Lower lobe of right lung (tissue), 2 donors: ENCODE measurements at places on chromosomes 3 and 15. TPM values are rescaled to one million over a fixed set of nuclear protein-coding genes. Genes with fewer than 3 reads are reported as not detected.
A peak's percentile ranks its signal among the peaks of the same experiment; 100 is the strongest.

LRRIQ4 gene
- not detected for total RNA-seq

LDHAL6B gene
- total RNA-seq = not detected

SLCO2A1 gene
- 204 TPM for total RNA-seq

- no peaks in the 10 kb centered on the region for H3K27me3 ChIP-seq
- H3K27ac ChIP-seq = no peak overlapping the region
- no peak overlapping the region for H3K4me3 ChIP-seq
- no peaks in the 10 kb centered on the region for H3K36me3 ChIP-seq
- peaks cover 31% of the 10 kb centered on the region for H3K4me1 ChIP-seq
Observed at GRCh38 chr3:152359385-152360248, 90.9 kb downstream of the MBNL1 start.

DNA sequence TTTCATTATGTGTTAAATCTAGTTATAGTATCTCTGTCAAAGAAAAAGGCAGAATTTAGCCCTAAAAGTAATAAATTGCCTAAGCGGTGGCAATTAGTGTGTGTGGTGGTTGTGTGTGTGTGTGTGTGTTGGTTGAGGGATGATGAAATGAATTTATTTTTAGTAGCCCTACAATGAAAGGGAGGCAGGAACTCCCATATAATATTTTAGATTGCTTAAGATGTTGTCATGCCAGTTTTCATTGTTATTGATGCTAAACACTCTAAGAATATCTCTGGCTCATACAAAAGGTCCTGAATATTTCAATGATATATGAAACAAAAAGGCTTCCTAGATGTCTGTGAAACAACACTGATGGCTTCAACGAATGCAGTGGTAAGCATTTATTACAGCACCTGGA is 140.6 kb upstream of the TBC1D5 start:
- no peaks in the 10 kb centered on the region for H3K36me3 ChIP-seq
- no peaks in the 10 kb centered on the region for H3K27me3 ChIP-seq
- no peak for DNase-seq
- no peaks in the 10 kb centered on the region for H3K4me1 ChIP-seq
- H3K27ac ChIP-seq = no peak overlapping the region

DNA sequence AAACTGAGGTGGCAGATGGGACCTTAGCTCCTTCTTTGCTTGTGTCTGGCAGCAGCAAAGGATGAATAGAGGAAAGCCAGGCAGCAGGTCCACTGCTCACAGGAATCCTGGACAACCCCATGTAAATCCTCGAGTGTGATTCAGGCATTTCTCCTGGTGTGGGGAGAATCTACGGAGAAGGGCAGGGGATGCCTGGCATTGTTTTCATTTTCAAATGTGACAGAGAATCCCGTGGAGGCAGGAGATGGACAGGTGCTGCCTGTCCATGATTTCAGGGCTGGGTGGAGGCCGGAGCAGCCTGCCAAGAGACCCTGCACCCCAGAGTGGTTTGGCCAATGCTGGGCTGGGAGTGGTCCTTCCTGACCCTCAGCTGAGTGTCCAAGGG is 1.7 kb downstream of the HRH1 start:
- DNase-seq = no peak
- H3K4me1 ChIP-seq = peaks cover 24% of the 10 kb centered on the region
- H3K4me3 ChIP-seq = peak overlapping the region; percentile 63
- H3K27ac ChIP-seq = no peak overlapping the region

GRCh38 chr15:69224383-69224782 is 63.9 kb downstream of the GLCE start:
- no peak for DNase-seq
- H3K4me1 ChIP-seq = no peaks in the 10 kb centered on the region
- H3K4me3 ChIP-seq = no peak overlapping the region
- H3K27me3 ChIP-seq = no peaks in the 10 kb centered on the region
- H3K36me3 ChIP-seq = no peaks in the 10 kb centered on the region

- H3K36me3 ChIP-seq = no peaks in the 10 kb centered on the region
- H3K27ac ChIP-seq = no peak overlapping the region
- no peaks in the 10 kb centered on the region for H3K4me1 ChIP-seq
- DNase-seq = no peak
- peaks cover 25% of the 10 kb centered on the region for H3K27me3 ChIP-seq
- H3K4me3 ChIP-seq = no peak overlapping the region
Observed at GRCh38 chr3:38641461-38642110, 7.9 kb downstream of the SCN5A start.

DNA sequence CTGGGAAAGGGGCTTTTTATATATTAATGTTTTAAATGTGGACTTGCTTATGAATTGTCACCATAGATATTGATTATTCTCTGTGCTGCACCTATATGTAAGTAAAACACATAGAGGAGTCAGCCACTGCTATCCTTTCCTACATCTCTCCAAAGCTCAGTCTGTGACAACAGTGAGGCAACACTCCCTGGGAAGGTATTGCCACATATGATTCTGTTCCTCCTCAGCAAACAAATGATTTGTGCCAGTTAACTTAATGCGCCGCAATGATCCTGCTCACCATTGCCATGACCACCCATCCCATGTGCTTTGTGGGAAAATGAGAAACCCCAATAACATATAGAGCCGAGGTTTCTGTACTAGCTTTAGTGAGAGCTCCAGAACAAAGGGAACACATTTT is 75.1 kb upstream of the FBN1 start:
- H3K27me3 ChIP-seq = no peaks in the 10 kb centered on the region
- no peak overlapping the region for H3K4me3 ChIP-seq
- no peaks in the 10 kb centered on the region for H3K36me3 ChIP-seq
- H3K4me1 ChIP-seq = peaks cover 4% of the 10 kb centered on the region
